Stimulated activated CD4-positive, alpha-beta T cell treated with anti-CD3 and anti-CD28 coated beads, TNF-alpha, amount 100 ng/mL, for 4 hours (primary cell): ENCODE measurements at places on chromosomes 11 and 22.

- no peak for DNase-seq
Observed at GRCh38 chr22:23722724-23723123, 28.2 kb downstream of the ZNF70 start.

DNA sequence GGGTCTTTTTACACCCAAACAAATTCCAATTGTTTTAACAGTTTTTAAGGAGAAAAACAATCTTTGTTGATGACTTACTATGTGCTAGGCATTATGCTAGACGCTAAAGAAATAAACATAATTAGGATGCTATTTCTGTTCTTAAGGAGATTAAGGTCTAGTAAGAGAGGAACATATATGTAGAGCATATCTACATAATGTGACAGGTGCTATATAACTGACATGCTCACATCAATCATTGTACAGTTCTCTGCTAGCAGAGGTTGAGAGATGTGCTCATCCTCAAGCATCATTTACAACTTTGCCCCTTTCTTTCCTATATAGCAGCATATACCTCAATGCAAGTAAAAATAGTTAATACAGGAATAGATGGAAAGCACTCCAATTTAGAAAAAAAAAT lies 37.5 kb downstream of the PDGFD start:
- DNase-seq: no peak

DNA sequence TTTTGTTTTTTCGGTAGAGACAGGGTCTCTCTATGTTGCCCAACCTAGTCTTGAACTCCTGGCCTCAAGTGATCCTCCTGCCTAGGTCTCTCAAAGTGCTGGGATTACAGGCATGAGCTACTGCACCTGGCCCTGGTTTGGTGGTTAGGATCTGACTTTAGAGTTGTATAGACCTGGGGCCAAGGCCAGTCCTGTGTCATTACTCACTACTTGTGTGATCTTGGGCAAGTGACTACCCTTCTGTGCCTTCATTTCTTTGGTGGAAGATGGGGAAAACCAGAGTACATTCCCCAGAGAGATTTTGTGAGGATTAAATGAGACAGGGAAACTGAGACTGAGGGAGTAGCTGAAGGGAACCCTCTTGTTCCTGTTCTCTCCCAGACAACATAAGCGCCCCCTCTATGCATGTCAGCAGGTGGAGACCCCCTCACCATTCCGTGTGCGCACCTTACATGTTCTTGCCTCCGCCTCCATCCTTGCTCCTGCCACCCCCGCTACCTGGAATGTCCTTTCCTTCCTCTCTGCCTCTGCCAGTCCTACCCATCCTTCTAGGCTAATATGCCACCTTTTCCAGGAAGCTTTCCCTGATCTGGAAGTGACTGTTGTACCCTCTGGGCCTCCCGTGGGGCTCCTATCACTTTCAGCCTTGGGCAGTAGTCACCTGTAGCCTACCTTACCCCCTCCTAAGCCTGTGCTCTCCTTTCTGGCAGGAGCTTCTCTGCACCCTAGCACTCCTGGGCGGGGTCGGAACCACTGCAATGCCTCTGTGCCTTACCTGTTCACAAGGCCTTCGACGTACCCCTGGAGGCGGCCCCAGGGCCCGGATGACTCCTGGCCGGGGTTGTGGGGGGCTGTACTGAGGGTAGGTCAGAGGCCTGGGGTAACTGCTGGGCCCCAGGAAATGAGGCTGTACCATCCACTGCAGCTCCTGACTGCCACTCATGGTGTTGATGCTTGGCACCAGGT lies 3.9 kb downstream of the FOSL1 start:
- no peak for DNase-seq

GRCh38 chr11:64361659-64362058 lies 2.7 kb downstream of the RPS6KA4 start:
- DNase-seq: no peak

DNA sequence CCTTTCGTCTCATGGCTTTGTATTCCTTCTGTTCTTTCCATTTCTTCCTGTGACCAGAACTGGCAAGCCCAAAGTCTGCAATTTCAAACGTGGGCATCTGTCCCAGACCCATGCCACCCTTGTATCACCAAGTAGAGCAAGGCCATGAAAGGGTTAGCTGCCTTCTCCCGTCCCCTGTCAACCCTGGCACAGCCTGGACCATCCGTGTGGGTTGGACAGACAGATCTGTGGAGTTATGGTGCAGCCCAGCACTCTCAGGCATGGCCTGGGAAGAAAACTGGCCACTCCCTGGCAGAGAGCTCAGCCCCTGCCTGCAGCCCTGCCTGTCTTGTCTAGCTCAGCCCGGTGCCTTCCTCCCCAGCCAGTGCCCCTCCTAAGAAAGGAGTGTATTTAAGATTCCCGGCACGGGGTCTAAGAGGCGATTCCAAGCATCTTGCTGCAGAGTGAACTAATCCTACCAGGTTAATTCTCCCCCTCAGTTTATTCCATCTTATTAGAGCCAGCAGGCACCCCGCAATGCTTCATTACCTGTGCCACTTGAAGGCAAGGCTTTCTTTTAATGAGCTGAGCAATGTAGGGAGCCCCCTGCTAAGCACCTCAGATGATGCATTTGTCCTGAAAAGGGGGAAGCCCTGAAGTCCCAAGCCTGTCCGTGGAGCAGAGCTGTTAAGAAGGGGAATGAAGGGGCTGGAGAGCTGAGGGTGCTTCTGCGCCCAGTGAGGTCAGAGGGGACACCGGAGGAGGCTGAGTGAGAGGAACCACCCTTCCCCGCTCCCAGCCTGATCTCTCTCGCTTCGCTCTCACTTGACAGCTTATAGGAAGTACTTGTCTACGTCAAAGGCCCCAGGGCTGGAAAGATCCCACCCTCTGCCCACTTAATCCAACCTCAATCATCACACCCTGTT lies 130.6 kb downstream of the SPATA19 start:
- no peak for DNase-seq

GRCh38 chr22:37304595-37305343 lies 22.5 kb downstream of the CYTH4 start:
- no peak for DNase-seq

GRCh38 chr22:19543970-19544708 lies 19.9 kb upstream of the CLDN5 start:
- DNase-seq: no peak

GRCh38 chr22:20988573-20989322 lies 6.7 kb downstream of the LZTR1 start:
- DNase-seq: no peak

- DNase-seq: no peak
Observed at GRCh38 chr22:37157516-37158285, 8.0 kb upstream of the IL2RB start.

DNA sequence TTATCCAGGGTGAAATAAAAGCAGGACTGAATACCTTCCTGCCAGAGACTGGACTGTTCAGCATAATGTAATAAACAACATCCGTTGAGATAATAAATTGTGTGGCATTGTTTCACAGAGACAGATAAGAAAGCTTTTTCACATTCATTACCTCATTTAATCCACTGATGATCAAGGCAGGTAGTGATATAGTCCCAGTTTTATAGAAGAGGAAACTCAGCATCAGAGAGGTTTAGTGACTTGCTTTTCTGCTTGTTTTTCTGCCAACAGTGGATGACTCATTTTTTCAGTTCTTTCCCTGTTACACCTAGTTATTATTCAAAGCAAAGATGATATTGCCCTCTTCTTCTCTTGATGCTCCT lies 4.0 kb downstream of the MYO18B start:
- DNase-seq: no peak

GRCh38 chr11:43908191-43908590 lies 27.6 kb downstream of the ALKBH3 start:
- no peak for DNase-seq

- no peak for DNase-seq
Observed at GRCh38 chr11:91104237-91104636, 881.4 kb upstream of the CHORDC1 start.

GRCh38 chr11:132496341-132496740 lies 1036.0 kb downstream of the OPCML start:
- DNase-seq: no peak

GRCh38 chr22:35357883-35358621 lies 22.8 kb upstream of the HMOX1 start:
- no peak for DNase-seq

DNA sequence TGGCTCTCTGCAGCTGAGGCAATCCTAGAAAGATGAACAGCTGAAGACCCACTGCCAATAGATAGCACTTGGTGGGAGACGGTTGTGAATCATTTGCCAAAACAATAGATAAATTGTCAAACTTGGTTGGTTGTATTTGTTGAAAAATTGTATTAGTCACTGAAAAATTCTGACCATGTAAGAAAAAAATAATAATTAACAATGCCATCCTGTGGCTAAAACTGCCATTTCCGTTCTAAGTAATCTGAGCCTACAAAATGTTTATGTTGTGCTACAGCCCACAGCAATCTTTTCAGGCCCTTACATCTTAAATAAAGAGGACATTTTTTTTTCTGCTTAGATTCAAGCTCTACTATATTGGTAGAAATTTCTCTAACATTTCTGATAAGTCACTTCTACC lies 103.2 kb upstream of the ANO3 start:
- DNase-seq: no peak

DNA sequence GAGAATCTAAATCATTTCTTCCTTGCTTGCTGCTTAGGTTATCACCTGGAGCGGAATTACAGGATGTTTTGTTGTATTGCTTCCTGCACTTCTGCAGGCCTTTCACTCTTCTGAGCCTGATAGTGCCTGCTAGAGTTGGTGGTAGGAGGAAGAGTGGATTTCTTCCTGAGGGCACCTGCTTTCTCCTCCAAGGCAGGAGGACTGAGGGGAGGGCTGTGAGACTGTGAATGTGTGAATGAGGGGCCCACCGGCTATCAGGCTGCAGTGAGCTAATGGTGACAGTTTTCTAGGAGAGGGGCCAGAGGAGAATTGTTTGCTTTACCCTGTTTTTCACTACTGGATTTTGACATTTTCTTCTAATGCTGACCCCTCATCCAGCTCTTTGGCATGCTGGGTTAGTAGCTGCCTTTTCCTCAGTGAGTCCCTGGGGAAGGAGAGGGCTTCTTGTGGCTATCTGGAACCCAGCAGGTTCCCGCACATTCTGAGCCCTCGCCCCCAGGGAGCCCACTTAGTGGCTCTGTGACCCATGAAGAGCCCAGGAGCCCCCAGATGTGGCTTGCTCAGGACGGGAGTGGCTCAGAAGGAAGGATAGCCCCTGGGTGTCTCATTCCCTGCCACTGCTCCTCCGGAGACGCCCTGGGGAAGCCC lies 39.1 kb downstream of the DIXDC1 start:
- DNase-seq: no peak

GRCh38 chr11:59818572-59818971 lies 8.0 kb upstream of the MRPL16 start:
- DNase-seq: no peak

- no peak for DNase-seq
Observed at GRCh38 chr11:122714004-122714403, 58.5 kb downstream of the UBASH3B start.

- DNase-seq: no peak
Observed at GRCh38 chr11:19642185-19643158, 70.2 kb upstream of the NAV2 start.

GRCh38 chr11:19978668-19979518 lies 181.4 kb downstream of the DBX1 start:
- no peak for DNase-seq

- DNase-seq: no peak
Observed at GRCh38 chr11:62647609-62648005, 1.2 kb upstream of the GANAB start.

DNA sequence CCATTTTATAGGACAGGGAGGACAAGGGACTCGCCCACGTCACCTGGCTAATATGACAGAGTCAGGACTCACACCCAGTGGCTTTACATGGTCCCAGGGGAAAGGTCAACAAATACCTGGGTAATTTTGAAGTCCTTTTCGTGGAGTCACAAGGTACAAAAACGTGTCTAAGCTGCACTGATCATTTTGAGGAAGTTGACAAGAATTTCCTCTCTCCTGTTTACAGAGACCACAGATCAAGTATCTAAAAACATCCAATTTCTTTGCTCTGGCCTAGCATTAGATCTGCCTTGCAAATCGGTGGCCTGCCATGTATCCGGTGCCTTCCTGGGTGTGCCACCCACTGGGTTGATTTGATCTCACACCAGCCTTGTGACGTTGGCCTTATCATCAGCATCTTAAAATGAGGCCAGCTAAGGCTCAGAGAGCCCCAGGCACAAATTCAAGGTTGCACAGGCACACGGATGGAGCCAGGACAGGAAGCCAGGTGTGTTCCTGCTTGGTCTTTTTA lies 17.6 kb downstream of the GDPD5 start:
- no peak for DNase-seq

- DNase-seq: no peak
Observed at GRCh38 chr11:131895865-131896264, 525.5 kb downstream of the NTM start.

- no peak for DNase-seq
Observed at GRCh38 chr11:39139581-39139980, 2319.9 kb downstream of the LRRC4C start.

DNA sequence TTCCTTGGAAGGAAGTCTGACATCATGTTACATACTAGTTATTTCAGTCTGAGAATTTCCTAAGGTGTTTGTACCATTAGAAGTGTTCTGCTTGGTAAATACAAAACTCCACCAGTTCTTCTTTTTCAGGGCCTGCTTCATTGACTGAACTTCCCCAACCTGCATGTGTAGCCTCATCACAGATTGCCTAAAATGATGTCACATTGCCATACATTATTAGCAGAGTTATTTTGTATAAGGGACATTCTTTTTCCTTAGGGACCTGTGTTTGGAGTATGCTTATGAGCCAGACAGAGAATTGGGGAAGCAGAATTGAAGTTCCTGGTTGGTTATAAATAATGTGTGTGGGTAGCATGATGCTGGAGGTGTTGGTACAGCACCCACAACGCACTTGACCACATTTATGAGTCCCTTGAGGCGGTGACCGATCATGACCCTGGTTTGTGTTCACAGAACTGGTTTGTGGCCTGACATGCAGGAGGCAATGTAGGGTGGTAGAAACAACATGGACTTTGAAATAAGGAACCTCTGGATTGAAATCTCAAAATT lies 16.4 kb upstream of the MMP7 start:
- no peak for DNase-seq

DNA sequence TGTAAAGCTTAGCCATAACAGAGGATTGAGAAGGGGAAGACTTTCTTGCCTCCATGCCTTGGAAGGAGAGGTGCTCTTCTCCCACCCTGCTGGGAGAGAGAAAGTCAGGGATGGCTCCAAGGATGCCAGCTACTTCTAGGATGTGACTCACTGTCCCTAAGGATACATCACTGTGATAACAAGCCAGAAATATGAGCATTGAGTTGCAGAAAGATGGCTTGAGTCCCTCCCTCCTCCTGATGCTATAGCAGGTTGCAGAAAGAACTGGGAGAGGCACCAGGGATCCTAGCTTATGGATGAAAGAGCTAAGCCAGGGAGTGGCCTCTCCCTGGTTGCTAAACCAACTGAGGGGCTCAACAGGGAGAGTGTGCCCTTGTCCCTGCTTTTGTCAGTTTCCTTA lies 27.8 kb upstream of the FJX1 start:
- DNase-seq: no peak

DNA sequence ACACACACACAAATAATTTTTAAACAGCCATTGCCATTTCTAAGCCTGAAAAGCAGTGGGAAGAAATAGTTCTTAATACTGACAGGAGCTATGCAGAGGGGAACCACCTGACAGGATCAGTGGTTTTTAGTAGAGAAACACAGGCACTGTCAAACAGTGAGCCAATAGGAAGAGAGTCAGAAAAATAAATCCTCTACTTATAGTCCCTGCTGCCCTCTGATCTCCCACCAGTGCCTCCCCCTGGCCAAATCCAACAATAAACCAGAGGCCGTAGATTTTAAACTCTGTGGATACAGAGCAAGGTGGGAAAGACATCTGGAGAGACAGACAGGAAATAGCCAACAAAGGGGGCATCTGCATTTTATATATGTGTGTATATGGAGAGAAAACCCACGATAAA lies 7.9 kb upstream of the OR56B4 start:
- no peak for DNase-seq

- peak; percentile 7 for DNase-seq
Observed at GRCh38 chr11:95923439-95923727, 524 bp downstream of the MTMR2 start.
